HFF-Myc (cell line): ENCODE measurements at places on chromosomes 12 and 14.

DNA sequence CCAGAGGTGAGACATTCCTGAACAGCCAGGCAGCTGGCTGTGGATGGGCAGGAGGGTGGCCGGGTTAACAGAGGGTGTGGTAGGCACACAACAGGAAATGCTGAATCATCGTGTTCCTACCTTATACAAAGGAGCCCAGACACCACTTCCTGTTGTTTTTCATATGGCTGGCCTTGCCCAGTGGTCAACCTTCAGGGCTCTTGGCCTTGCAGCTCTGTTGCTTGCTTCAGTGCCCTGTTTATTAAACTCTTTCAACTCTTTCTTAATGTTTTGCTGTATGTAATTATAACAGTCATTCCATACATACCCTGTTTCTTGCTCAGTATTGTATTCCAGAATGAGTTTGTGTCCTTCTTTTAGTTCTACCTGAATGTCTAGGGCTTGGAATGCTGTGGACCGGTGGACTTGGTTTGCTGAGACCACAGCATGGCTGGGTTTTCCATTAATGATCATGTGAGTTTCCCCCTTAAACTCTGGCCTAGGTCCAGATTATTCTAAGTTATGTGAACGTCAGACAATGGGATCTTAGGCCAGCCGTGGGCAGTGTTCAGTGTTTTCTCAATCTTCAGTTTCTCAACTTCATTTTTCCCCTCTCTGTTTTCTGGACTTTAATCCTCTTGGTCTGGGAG is 11.9 kb downstream of the CFAP54 start:
- DNase-seq: peak; percentile 65

DNA sequence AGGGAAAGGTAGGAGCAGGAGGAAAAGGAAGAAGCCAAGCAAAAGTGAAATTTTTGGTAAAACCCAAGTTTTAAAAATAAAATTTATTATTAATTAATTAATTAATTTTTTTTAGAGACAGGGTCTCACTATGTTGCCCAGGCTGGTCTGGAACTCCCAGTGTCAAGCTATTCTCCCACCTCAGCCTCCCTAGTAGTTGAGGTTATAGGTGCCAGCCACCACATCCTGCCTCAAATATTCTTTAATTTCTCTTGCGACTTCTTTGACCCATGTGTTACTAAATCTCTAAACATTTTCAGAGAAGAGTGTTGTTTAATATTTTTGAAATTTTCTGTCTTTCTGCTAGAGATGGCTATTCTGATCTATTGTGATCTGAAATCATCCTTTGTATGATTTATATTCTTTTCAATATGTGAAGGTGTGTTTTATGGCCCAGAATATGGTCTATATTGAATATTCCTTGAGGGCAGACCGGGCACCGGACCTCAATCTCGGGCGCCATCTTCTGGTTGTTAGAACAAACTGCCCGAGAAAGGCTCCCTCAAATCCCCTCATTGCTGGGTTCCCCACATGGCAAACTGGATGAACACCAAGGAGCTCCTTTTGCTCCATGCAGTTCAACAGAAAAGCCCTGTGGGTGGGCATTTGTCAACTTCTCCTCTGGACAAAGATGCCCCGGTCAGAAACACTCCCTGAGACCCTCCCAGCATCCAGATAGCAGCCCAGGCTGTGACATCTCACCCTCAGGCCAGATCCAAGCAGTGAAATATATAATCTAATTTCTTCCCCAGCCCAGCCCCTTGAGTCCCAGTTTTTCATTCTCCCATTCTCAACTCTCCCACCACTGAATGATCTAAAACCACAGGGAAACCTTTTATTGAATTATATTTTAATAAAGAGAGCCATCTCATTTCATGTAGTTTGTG is 110.5 kb downstream of the ASCL4 start:
- peak; percentile 14 for DNase-seq

DNA sequence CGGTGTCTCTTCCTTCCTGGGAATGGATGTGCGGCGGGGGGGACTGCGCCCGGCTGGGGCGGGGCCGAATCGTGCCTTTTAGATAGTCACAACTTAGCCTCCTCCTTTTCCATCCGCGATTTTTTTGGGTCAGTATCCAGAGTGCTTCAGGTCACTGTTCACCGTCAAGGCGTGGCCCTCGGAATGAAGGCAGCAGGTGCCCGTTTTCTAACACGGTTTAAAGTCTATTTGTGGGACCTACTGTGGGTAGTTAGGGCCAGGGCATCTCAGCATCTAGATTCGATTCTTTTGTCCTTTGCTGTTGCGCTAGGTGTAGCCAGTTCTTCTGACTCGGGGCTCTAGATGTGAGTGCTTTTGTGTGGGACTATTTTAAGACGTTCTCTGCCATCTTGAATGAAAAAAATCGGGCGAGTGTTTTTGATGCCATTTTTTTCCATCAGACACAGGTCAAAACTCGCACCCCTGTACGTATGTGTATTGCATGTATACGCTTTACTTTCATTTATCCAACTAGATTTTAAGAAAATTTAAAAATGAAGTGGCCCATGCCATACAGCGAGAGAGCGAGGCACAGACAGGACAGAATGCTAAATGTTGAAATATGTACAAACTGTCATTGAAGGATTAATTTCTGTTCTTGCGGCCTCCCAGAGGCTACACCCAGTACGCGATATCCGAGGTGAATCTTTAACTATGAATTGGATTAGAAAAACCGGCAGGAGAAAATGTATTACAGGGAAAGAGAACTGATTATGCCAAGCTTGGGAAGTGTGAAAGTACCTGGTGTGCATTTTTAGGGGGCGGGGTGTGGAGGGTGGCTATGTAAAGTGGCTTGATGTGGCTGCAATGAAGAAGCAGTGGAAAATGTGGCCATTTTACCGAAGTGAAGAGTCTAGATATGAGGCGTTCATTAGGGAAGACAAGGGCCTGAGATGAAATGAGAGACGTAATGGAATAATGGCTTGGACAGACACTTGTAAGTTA is 835 bp downstream of the VEZT start:
- no peak for DNase-seq

- DNase-seq: no peak
Measured at GRCh38 chr14:35304812-35305462, 12.8 kb downstream of the PSMA6 start.

GRCh38 chr14:21070083-21070609 is at the start of gene ARHGEF40:
Gene ARHGEF40 (plus strand): TSS chr14:21070304. CDS start chr14:21070397, 93 bp downstream.
- no peak for DNase-seq

GRCh38 chr12:109763201-109763841 is 49.7 kb downstream of the FAM222A start:
- peak; percentile 42 for DNase-seq

- no peak for DNase-seq
Measured at GRCh38 chr12:79012636-79013035, 148.1 kb downstream of the SYT1 start.

DNA sequence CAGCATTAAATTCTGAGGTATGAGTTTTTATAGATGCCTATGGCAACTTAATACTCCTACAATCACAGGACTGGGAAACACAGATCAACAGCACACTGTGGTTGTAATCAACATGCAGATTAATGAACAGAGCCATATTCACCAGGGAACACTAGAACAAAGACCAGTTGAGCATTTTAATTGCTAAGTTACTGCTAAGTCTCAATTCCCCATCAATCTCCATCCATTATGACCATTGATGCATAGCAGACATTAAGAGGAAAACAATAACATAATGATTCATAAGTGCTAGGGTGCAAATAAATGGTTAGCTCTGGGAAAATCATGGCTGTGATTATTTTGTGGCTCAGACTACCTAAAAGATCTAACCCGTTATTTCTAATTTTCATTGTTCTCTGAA is 505.6 kb downstream of the TRHDE start:
- no peak for DNase-seq

GRCh38 chr12:29783773-29784666 is at the start of gene TMTC1:
Gene TMTC1 (minus strand): TSS chr12:29783942. CDS start chr12:29783751, 191 bp downstream.
- no peak for DNase-seq

- no peak for DNase-seq
Measured at GRCh38 chr12:102026728-102027127, 35.1 kb downstream of the WASHC3 start.

DNA sequence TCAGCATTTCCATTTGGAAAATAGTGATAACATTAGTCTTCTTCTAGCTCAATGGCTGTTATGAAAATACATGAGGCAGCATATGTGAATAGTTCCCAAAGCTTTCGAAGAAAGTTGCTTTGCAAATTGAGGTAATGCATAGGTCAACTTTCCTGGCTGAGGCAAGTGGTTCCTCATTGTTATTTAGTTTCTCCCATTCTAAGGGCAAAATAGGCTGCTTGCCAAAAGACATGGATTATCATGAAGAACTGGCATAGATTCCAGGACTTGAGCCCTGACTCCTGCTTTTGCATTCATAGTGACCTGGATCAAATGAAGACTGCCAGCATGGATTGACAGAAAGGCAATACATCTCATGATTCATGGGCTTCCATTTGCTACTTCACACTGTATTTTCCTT is 35.7 kb downstream of the LRFN5 start:
- DNase-seq: no peak

DNA sequence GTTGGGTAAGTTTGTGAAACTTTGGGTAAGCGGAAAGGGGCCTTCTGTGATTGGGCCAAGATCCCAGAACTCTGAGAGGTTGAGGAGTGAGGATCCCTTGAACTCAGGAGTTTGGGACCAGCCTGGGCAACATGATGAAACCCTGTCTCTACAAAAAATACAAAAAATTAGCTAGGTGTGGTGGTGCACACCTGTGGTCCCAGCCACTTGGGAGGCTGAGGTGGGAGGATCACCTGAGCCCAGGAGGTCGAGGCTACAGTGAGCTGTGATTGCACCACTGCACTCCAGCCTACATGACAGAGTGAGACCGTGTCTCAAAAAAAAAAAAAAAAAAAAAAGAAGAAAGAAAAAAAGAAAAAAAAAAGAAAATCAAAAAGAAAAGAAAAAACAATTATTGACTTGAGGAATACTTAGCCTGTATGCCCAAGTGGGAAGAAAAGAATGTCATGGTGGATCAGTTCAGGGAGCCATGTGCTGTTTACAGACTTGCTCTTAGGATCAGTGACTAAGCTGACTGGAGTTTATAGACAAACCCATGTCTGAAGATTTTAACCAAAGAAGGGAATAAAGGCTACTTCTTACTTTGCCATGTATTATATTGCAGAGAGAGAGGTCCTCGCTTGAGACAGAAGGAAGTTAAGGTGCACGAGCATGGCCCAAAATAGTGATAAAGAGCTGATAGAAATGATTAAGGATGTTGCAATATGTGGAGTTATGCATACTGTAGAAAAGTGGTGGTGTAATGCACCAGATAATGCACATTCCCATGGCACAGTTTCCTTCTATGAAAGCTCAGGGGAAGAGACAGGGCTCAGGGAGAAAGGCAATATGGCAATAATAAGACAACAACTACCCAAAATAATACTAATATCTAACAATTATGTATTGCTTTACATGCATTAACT is 881 bp downstream of the HSD17B6 start:
- DNase-seq: peak; percentile 20

- DNase-seq: no peak
Measured at GRCh38 chr12:80356097-80356496, 87.9 kb upstream of the PTPRQ start.

DNA sequence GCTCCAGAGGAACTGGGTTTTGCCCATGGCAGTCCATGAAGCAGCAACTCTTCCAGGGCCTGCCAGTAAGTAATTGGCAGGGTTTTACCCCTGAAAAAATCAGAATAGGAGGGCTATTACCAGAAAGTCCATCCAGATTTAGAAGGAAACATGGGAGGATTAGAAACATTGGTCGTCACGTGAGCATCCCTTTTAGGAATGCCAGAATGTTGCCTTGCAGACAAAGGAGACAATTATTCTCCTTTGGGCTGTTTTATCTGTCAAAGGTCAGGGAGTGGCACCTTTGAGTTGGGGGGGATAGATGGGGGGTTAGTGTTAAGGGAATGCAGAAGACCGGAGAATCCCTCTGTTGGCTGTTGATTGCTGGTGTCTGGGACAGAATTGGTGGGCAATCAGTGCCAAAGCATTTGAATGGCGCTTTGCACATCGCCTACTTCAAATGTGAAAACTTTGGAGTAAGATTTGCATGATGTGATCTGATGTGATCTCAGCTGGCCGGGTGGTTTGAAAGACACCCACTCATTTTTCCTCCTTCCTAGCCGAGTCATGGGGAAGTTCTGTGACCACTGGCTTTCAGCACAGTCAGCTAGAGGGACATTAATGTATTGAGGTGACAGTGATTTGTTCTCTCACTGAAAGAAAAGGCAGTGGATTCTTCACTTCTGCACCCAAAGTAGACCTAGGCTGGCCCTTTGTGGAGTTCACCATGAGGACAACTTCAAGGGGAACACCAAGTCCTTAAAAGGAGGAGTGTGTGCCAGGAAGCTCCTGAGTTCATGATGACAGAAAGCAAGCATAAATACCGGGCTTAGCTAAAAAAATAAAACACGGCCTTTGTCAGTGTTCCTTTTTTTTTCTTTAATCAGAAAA is 31.4 kb downstream of the FLVCR2 start:
- DNase-seq: no peak

- DNase-seq: no peak
Measured at GRCh38 chr12:130245251-130245650, 83.0 kb downstream of the FZD10 start.

DNA sequence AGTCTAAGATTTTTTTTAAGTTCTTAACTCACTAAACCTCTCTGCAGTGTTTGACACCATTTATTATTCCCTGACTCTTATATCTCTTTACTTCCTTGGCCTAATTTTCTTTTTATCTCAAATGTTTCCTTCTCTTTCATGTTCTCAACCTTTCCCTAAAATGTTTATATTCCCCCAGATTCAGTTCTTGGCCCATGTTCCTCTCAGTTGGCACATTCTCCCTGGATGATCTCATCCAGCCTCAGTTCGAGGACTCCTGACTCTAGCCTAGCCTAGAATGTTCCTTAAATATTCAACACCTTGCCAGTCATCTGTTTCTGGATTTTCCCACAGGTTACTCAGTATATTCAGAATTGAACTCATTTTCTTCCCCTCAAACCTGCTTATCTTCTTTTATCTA is 81.3 kb downstream of the SCN8A start:
- DNase-seq: no peak

- no peak for DNase-seq
Measured at GRCh38 chr14:52399921-52400595, 85.9 kb downstream of the PTGER2 start.

DNA sequence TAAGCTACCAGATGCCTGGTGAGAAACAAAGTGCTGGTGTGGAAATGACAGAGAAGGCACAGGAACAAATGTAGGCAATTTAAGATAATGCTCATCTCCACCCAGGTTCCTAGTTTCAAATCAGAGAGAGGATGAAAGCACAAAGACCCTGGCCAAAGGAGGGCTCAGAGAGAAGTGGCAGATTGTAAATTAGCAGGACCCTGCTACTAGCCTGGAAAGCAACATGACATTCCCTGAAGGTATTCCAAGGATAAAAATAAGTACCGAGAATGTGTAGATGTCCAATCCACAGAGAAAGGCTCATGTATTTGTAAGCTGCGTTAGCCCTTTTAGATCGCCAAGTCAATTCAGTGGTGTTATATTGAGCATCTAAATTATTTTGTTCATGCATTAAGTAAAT is 324.0 kb downstream of the TMEM117 start:
- DNase-seq: no peak

- DNase-seq: no peak
Measured at GRCh38 chr14:54366736-54367735, 29.8 kb upstream of the CDKN3 start.

DNA sequence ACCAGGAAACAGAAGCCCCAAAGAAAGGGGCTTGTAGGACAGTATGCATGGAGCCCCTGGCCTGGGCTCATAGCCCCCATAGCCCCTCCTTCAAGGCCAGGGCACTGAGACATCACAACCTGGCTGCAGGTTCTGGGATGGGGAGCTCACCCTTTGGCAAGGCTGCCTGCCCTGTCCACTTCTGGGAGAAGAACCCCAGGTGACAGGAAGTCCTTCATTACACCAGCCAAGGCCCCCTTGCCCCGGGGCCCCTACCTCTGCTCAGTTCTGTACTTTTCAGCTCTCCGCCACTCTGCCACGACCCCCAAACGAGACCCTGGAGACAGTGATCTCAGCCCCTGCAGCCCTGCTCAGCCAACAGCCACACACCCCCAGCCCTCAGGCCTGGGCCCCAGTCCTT is 223.2 kb upstream of the RTL1 start:
- no peak for DNase-seq
